ENCODE measurements at places on chromosomes 2 and 18. TPM values are rescaled to one million over a fixed set of nuclear protein-coding genes. Genes with fewer than 3 reads are reported as not detected.

Gene STON1
- total RNA-seq, result 3.2 TPM

Gene CHN1
- 43.0 TPM for total RNA-seq

Gene SH3BP4
- 20.0 TPM for total RNA-seq

Gene REL
- 4.9 TPM for total RNA-seq

Gene PROC
- total RNA-seq, result not detected

Gene SH2D6
- 5.3 TPM for total RNA-seq

Gene MOCOS
- 4.8 TPM for total RNA-seq

Gene LIPT1
- 5.0 TPM for total RNA-seq

Gene RNF152
- 2.9 TPM for total RNA-seq
